ENCODE measurements at places on chromosomes 7 and 10.

DNA sequence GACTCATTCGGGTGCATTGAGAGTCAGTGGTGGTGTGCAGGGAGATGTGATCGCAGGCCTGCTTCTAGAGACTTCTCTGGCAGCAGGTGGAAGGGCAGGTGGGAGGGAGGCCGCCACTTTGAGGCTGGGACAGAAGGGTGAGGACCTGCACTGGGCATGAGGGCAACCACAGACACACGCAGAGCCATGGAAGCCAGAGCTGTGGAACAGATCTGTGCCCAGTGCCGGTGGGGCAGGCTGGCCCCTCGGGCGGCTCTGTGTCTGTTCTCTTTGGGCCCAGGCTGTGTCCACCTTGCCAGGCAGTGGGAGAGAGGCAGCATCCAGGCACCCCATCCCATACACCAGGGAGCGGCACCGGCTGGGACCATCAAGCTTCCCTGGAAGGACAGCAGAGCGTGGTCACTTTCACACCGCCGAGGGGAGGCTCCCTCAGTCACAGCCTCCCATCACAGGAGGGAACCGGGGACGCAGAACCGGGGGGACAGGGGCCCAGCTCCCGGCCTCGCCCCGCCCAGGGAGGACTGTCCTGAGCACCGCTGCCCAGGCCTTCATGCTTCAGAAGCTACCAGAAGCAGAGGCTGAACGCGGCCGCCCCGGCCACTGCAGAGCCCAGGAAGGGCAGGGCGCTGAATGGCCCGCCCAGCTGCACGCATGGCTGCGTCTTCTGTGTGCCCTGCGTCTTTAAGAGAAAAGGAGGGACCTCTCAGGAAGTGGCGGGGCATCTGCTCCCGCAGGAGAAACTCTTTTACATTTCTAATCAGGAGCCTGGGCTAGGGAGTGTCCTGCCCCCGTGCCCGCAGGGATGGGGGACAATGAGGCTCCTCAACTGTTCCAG lies 32.1 kb downstream of the EN2 start:
- DNase-seq: no peak

- no peak for DNase-seq
These were observed 12.5 kb upstream of the CALD1 start for GRCh38 chr7:134766779-134767519.

DNA sequence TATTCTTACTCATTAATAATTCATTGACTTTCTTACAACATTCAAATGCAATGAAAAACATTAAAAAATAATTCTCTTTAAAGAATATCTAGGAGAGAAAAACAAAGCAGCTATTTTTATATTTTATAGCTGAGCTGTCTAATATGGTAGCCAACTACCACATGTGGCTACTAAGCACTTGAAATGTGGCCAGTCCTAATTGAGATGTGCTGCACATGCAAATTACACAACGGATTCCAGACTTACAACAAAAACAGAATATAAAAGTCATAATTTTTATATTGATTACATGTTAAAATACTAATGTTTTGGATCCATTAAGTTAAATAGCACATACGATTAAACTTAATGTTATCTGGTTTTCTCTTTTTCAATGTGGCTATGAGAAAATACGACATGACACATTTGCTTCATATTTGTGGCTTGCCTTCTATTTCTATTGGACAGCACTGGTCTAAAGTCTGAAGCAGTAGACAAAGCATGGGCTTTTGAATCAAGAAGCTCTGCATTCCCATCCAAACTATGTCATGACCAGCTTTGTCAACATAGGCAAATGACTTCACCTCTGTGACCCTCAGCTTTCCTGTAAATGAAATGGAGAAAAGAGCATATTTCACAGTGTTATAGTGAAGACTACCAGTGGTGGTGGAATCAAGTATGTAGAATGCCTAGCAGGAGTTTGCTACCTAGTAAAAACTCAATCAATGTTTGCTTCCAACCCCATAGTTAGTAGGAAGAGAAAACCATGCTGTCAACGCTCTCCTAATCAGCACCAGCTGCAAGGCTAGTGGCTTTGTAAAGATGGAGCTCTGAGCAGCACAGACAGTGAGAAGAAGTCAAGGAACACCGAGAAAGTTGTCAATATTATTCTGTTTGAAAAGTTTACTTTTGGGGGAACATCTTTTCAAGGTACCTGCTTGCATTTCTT lies 37.1 kb upstream of the GDF10 start:
- DNase-seq: no peak

- no peak for DNase-seq
These were observed 38.6 kb downstream of the TMEM106B start for GRCh38 chr7:12249706-12250105.

- DNase-seq: no peak
These were observed 35.3 kb downstream of the SLC16A9 start for GRCh38 chr10:59674215-59674836.
